CD4-positive, alpha-beta T cell (primary cell): ENCODE measurements at places on chromosomes 1 and 21.

DNA sequence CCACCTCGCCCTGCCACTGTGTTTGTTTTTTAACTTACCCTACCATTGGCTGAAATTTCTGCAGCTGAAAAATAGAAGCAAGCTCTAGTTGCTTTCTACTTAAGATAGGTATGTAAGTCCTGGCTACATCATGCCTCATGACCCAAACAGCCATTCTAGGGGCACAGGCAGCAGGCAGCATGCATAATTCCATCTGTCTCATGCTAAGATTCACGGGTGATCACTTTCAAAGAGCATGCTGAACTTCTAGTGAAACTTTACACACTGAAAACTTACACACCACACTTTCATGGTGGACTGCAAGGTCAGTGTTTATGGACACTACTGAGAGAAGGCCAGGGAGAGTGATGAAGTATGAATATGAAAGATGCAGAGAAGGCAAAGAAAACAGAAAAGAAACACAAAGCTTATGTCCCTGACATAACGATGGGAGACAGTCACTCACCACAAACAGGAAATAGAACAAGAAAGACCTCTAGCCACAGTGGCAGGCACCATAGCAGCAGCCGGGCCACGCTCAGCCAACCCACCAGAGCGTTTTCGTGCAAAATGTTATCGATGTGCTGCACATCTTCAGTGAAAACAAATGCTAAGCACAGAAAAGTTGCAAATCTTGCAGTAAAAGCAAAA is 102.3 kb upstream of the TIAM1 start:
- peak; percentile 30 for DNase-seq
- H3K36me3 ChIP-seq, result no peaks in the 10 kb centered on the region
- no peaks in the 10 kb centered on the region for H3K27me3 ChIP-seq
- H3K4me3 ChIP-seq, result no peak overlapping the region
- H3K4me1 ChIP-seq, result peaks cover 31% of the 10 kb centered on the region

DNA sequence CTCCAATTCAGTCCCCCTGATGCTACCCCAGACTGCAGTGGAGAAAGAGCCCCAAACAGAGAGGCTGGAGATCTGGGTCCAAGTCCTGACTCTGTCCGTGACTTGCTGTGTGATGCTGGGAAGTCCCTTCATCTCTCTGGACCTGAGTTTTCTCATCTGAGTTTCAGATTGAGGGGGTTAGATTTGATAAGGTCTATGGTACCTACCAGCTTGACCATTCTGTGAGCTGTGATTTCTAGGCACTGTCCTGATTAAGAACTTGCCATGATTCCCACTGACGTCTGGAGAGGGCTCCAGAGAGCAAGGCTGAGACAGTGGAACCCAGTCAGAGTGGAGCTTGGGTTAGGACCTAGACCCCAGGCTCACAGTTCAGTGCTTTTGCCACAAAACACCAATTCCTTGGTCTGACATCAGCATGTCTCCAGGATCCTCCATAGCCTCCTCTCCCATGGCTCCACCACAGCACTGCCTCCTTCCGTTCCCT is 43.8 kb upstream of the DMBX1 start:
- H3K36me3 ChIP-seq, result no peaks in the 10 kb centered on the region
- peaks cover 33% of the 10 kb centered on the region for H3K4me1 ChIP-seq
- DNase-seq, result no peak
- peaks cover 21% of the 10 kb centered on the region for H3K27me3 ChIP-seq
- no peak overlapping the region for H3K27ac ChIP-seq

- DNase-seq, result no peak
- no peaks in the 10 kb centered on the region for H3K27me3 ChIP-seq
- H3K27ac ChIP-seq, result no peak overlapping the region
- H3K4me1 ChIP-seq, result no peaks in the 10 kb centered on the region
- H3K36me3 ChIP-seq, result no peaks in the 10 kb centered on the region
Observed at GRCh38 chr1:61955261-61955660, 213.0 kb downstream of the PATJ start.

DNA sequence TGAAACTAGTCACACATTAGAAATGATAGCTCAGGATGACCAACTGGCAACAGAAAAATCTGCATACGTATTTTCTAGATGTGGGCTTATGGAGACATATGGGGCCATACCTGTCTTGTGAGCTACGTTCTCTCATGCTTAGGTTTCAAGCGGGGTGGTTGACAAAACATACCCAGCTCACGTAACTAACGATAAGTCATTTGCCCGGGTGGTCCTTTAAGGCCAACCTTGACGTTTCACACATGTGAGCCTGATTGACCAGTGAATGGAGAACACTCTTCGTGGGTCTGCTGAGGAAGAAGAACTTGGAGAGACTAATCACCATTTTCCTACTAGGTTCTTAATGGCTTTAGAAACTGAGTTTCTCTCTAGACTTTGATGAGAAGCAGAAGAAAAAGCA is 13.5 kb upstream of the RCSD1 start:
- peaks cover 45% of the 10 kb centered on the region for H3K4me1 ChIP-seq
- H3K27ac ChIP-seq, result peak overlapping the region; percentile 42
- DNase-seq, result no peak
- H3K36me3 ChIP-seq, result no peaks in the 10 kb centered on the region
- no peaks in the 10 kb centered on the region for H3K27me3 ChIP-seq
- no peak overlapping the region for H3K4me3 ChIP-seq

GRCh38 chr1:246039584-246039983 is 467.5 kb downstream of the SMYD3 start:
- DNase-seq, result no peak
- no peaks in the 10 kb centered on the region for H3K4me1 ChIP-seq
- H3K27ac ChIP-seq, result no peak overlapping the region
- no peaks in the 10 kb centered on the region for H3K27me3 ChIP-seq
- H3K4me3 ChIP-seq, result no peak overlapping the region

- H3K27ac ChIP-seq, result no peak overlapping the region
- DNase-seq, result no peak
- peaks cover 14% of the 10 kb centered on the region for H3K27me3 ChIP-seq
- no peaks in the 10 kb centered on the region for H3K36me3 ChIP-seq
- H3K4me1 ChIP-seq, result no peaks in the 10 kb centered on the region
Observed at GRCh38 chr1:5611851-5612250, 380.4 kb downstream of the NPHP4 start.

- no peak overlapping the region for H3K4me3 ChIP-seq
- H3K4me1 ChIP-seq, result no peaks in the 10 kb centered on the region
- no peaks in the 10 kb centered on the region for H3K36me3 ChIP-seq
- DNase-seq, result no peak
- no peak overlapping the region for H3K27ac ChIP-seq
- no peaks in the 10 kb centered on the region for H3K27me3 ChIP-seq
Observed at GRCh38 chr1:246104927-246105326, 402.2 kb downstream of the SMYD3 start.

DNA sequence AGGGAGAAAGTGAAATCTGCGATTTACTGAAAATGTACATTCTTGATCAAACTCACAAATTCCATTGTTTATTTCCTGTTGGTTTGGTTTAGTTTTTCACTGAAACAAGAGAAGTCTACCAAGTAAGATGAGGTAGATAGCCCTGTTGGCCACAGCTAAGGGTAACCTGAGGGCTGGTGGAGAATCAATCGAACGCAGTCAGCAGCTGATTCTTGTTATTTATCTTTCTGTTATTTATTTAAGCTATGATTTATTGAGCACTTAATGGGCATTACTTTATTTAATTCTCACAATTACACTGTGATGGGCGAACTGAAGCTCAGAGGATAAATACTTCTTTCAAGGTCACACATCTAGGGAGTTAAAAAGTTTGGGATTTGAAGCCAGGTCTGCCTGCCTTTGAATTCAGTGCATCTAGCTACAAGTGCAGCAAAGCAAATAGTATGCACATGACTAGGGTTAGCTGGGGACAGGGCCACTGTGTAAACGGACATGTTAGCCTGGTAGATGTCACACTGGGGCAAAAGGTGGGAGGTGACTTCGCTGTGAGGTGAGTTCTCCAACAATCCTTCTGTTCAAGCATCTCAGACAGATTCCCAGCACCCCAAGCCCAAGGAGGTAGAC is 106.5 kb upstream of the GADD45A start:
- no peaks in the 10 kb centered on the region for H3K4me1 ChIP-seq
- no peaks in the 10 kb centered on the region for H3K27me3 ChIP-seq
- H3K27ac ChIP-seq, result no peak overlapping the region
- H3K4me3 ChIP-seq, result no peak overlapping the region
- DNase-seq, result no peak

DNA sequence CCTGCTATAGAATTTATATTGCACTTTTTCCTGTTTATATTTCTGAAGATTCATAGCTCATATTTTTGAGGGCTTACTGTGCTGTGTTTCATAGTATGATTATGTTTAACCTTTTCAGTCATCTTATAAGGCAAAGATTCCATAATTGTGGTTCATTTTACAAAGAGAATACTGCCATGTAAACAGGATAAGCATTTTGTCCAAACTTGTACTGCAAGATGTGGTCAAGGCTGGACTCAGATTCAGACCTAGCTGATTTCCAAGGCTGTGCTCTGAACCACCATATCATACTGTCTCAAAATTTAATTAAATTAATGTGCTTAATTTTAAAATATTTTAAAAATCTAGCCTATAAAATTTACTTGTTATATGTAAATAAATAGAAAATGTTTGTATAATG is 31.4 kb downstream of the STXBP3 start:
- no peaks in the 10 kb centered on the region for H3K27me3 ChIP-seq
- no peaks in the 10 kb centered on the region for H3K4me1 ChIP-seq
- H3K36me3 ChIP-seq, result peaks cover 76% of the 10 kb centered on the region
- no peak overlapping the region for H3K27ac ChIP-seq
- H3K4me3 ChIP-seq, result no peak overlapping the region

- H3K4me1 ChIP-seq, result peaks cover 85% of the 10 kb centered on the region
- no peak overlapping the region for H3K27ac ChIP-seq
- H3K27me3 ChIP-seq, result no peaks in the 10 kb centered on the region
- H3K36me3 ChIP-seq, result peaks cover 39% of the 10 kb centered on the region
Observed at GRCh38 chr21:44867464-44867863, 6.0 kb downstream of the PTTG1IP start.

DNA sequence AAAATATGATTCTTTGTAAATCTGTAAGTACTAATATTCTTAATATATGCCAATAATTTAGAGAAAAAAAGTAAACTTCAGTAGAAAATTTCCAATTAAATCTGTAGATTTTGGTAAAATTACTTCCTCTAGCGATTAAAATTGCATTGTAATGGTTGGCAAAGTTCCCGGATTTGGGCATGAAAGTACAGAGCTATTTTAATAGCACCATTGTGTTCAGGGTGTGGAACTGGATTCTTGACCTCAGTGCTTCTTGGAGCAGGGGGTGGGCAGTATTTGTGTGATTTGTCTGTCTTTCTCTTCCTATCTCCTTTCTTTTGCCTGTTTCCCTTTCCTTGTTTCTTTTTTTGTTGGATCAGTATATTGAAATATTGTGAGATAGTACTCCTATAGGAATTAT is 72.1 kb downstream of the DNM3 start:
- H3K4me1 ChIP-seq, result no peaks in the 10 kb centered on the region
- H3K27ac ChIP-seq, result no peak overlapping the region
- H3K4me3 ChIP-seq, result no peak overlapping the region
- no peaks in the 10 kb centered on the region for H3K27me3 ChIP-seq
- DNase-seq, result no peak

DNA sequence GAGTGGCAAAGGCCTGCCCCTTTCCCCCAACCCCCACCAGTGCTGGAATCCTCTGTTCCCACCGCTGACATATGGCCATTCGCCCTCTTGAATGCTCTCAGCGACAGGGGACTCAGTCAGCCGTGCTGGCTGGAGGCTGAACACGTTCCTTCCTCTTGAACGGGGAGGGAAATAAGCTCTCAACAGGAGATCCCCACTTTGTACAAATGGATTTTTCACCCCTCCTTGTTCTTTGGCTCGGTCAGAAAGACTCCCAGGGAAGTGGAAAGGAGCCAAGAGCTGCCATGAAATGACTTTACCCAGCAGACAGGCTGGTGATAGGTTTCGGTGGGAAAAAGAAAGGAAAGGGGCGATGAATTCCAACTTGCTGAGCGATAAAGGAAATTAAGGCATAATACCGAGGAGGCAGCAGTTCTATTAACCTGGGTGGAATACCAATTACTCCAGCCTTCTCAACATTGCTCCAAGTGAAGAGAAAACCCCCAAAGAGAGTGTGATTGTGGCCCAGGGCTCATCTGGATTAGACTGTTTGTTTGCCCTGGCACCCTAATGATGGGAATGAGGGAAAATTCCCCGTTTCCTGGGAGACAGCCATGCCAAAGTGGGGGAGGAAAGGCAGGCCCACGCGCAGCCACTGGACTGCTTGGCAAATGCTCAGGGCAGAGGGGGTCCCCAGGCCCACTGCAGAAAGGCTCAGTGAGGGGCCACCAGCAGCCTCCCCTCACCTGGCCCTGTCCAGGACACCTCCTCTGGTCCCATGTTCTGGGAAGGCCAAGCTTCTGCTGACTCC is 23.9 kb downstream of the LRP8 start:
- peaks cover 3% of the 10 kb centered on the region for H3K36me3 ChIP-seq
- DNase-seq, result no peak
- H3K4me3 ChIP-seq, result no peak overlapping the region
- H3K27ac ChIP-seq, result no peak overlapping the region
- H3K27me3 ChIP-seq, result no peaks in the 10 kb centered on the region

- no peak overlapping the region for H3K27ac ChIP-seq
- peaks cover 3% of the 10 kb centered on the region for H3K4me1 ChIP-seq
- no peaks in the 10 kb centered on the region for H3K36me3 ChIP-seq
- no peak for DNase-seq
- no peak overlapping the region for H3K4me3 ChIP-seq
Observed at GRCh38 chr21:31623664-31624063, 35.8 kb upstream of the SOD1 start.

GRCh38 chr1:206856674-206857464 is 8.6 kb upstream of the IL20 start:
- no peaks in the 10 kb centered on the region for H3K36me3 ChIP-seq
- DNase-seq, result no peak
- peaks cover 2% of the 10 kb centered on the region for H3K27me3 ChIP-seq
- no peak overlapping the region for H3K4me3 ChIP-seq
- no peak overlapping the region for H3K27ac ChIP-seq

DNA sequence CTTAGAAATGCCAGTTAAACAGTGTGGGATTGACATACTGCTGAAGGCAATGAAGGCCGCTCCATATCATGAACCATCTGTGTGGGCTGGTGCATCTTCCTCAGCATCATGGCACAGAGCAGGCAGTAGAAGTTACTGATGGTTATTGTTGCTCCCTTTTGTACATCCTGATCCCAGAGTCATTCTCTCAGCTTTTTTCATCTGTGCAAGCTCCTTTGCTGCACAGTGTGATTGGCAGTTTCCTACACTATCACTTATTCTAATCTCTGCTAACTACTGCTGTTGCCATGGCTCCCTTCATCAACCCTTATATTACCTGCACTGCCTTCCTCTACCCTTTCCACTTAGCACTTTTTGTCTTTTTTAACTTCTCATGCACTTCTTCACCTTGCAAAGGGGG is 16.2 kb downstream of the RGS13 start:
- H3K4me3 ChIP-seq, result no peak overlapping the region
- DNase-seq, result no peak
- H3K27me3 ChIP-seq, result no peaks in the 10 kb centered on the region
- no peaks in the 10 kb centered on the region for H3K4me1 ChIP-seq

DNA sequence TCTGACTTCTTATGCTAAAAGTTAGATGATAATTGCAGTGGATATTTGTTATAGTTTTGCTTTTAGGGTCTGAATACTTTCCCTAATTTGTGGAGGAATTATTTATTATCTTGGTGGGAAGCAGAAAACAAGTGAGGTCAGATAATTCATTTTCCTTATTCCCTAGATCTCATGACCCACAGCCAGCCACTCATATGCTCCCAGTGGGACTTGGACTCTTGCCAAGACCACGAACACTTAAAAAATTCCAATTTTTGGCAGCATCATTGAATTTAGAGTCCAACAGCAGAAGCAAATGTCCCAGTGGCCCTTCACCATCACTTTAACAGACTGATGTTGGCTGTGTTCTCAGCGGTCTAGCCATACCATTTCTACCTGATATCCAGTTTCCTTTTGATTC is 204.2 kb downstream of the HMCN1 start:
- no peak overlapping the region for H3K27ac ChIP-seq
- no peak overlapping the region for H3K4me3 ChIP-seq
- no peaks in the 10 kb centered on the region for H3K4me1 ChIP-seq
- no peaks in the 10 kb centered on the region for H3K27me3 ChIP-seq
